ENCODE measurements at places on chromosomes 16 and 17. TPM values are rescaled to one million over a fixed set of nuclear protein-coding genes. Genes with fewer than 3 reads are reported as not detected.

GRCh38 chr17:3983606-3984484 lies 19.6 kb upstream of the ATP2A3 start:
- DNase-seq: peak; percentile 39
- H3K4me1 ChIP-seq: no peaks in the 10 kb centered on the region
- H3K36me3 ChIP-seq: no peaks in the 10 kb centered on the region
- no peak overlapping the region for H3K27ac ChIP-seq
- H3K4me3 ChIP-seq: no peak overlapping the region
- H3K27me3 ChIP-seq: no peaks in the 10 kb centered on the region

GRCh38 chr17:39738568-39738901 lies 797 bp downstream of the GRB7 start:
- no peaks in the 10 kb centered on the region for H3K27me3 ChIP-seq
- no peaks in the 10 kb centered on the region for H3K4me1 ChIP-seq
- H3K36me3 ChIP-seq: no peaks in the 10 kb centered on the region
- H3K4me3 ChIP-seq: no peak overlapping the region
- DNase-seq: no peak
- no peak overlapping the region for H3K27ac ChIP-seq

DNA sequence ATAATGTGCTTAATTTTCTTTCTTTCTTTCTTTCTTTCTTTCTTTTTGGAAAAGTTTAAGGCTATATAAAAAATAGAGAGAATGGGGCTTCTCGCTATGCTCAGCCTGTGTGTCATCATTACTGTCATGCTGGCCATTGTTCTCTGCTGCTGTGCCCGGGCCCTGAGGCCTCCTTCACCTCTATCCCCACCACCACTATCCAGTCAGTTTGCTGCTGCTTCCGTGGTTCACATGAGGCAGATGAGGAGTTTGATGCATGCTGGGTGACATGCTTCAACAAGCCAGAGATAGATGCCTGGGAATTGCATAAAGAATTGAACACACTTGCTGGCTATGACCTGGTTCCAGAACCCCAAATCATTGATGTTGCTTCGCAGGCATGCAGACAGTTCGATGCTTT lies 36.3 kb downstream of the PITPNC1 start:
- no peak for DNase-seq
- H3K27me3 ChIP-seq: no peaks in the 10 kb centered on the region
- no peak overlapping the region for H3K4me3 ChIP-seq
- H3K36me3 ChIP-seq: no peaks in the 10 kb centered on the region
- H3K27ac ChIP-seq: no peak overlapping the region
- H3K4me1 ChIP-seq: no peaks in the 10 kb centered on the region

DNA sequence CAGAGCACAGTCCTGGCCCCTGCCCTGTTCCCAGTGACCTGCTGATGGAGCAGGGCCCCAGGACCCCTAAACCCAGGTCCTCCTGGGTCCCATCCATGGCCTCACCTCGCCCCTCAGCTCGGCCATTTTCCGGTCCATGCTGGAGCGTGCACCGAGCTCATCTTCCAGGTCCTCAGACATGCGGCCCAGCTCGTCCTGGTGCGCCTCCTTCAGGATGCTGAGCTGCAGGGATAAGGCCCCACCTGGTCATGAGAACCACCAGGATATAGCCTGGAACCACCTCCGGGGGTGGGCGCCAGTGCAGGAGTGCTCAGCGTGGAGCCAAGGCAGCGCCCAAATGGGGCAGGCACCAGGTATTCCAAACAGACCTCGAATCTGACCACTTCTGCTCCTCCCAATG lies 17.9 kb downstream of the CCDC102A start:
- no peak overlapping the region for H3K4me3 ChIP-seq
- H3K27ac ChIP-seq: no peak overlapping the region
- H3K27me3 ChIP-seq: no peaks in the 10 kb centered on the region
- no peak for DNase-seq

- no peak overlapping the region for H3K4me3 ChIP-seq
- H3K36me3 ChIP-seq: no peaks in the 10 kb centered on the region
Observed at GRCh38 chr17:57507828-57508227, 237.3 kb downstream of the CCDC182 start.

DNA sequence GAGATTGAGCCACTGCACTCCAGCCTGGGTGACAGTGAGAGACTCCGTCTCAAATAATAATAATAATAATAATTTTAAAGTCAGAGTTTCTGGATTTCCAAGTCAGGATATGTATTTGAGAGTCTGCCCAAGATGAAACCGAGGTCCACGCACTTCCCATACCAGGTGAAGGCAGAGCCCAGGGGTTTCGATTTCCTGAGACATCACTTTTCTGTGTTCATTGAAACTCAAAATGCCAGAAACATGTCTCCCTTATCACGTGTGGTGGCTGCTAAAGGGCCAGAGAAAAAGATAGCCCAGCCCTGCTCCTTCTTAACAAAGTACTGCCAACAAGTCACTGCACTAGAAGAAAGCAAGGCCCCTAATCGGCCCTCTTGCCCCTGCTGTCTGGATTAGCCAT lies 9.8 kb upstream of the RNF157 start:
- H3K36me3 ChIP-seq: no peaks in the 10 kb centered on the region
- no peaks in the 10 kb centered on the region for H3K4me1 ChIP-seq
- DNase-seq: no peak
- H3K27ac ChIP-seq: no peak overlapping the region

Gene SRCIN1
- total RNA-seq: 0.99 TPM

Gene ACSM5
- total RNA-seq: 5.8 TPM

Gene IGSF6
- total RNA-seq: 7.2 TPM

DNA sequence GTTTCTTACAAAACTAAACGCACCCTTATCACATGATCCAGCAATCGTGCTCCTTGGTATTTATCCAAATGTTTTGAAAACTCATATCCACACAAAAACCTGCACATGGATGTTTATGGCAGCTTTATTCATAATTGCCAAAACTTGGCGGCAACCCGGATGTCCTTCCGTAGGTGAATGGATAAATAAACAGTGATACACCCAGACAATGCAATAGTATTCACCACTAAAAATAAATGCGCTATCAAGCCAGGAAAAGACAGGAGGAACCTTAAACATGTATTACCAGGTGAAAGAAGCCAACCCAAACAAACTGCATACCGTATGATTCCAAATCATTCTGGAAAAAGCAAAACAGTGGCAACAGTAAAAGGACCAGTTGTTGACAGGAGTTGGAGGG lies 10.0 kb downstream of the SPATA32 start:
- H3K27ac ChIP-seq: no peak overlapping the region
- no peak for DNase-seq
- H3K4me1 ChIP-seq: no peaks in the 10 kb centered on the region
- H3K36me3 ChIP-seq: no peaks in the 10 kb centered on the region
- no peak overlapping the region for H3K4me3 ChIP-seq
- no peaks in the 10 kb centered on the region for H3K27me3 ChIP-seq

Gene KCNH4
- 0.15 TPM for total RNA-seq

- no peak overlapping the region for H3K4me3 ChIP-seq
- DNase-seq: peak; percentile 86
- no peak overlapping the region for H3K27ac ChIP-seq
- H3K4me1 ChIP-seq: no peaks in the 10 kb centered on the region
- no peaks in the 10 kb centered on the region for H3K27me3 ChIP-seq
- no peaks in the 10 kb centered on the region for H3K36me3 ChIP-seq
Observed at GRCh38 chr16:57807968-57808528, 5.8 kb upstream of the KIFC3 start.

Gene CA7
- not detected for total RNA-seq

DNA sequence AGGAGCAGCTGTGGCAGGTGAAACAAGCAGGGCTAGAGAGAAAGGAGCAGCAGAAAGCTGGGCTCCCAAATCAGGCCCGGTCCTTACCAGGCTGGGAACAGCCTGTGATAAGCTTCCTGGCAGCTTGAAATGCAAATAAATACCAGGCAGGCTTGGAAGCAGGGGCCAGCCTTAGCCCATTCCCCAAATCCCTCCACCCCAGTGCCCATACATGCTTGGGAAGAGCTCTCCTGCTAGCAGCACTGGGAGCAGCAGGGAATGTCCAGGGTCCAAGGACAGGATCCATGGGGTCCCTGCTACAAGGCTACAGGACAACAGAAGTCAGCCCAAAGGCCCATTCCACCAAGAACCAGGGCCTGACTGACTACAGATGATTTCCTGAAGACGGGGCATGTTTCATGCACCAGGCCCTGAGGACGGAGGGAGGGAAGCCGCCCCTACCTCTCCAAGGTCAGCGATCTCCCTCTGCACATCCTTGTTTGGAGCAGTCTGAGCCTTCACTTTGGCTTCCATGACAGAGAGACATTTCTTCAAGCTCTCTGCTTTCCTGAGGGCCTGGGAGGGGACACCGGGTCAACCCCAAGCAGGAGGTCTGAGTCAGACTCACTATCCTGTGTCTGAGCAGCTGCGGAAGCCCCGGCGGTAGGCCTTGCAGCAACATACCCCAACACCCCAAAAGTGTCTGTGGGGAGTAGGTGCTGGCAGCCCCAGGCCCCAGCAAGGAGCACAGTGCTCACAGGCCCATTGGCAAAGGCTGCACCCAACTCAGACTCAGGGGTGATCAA lies 2.6 kb upstream of the EXOSC6 start:
- no peaks in the 10 kb centered on the region for H3K27me3 ChIP-seq
- H3K27ac ChIP-seq: no peak overlapping the region
- no peak for DNase-seq
- no peak overlapping the region for H3K4me3 ChIP-seq

- no peaks in the 10 kb centered on the region for H3K4me1 ChIP-seq
- no peak overlapping the region for H3K27ac ChIP-seq
- no peak for DNase-seq
- H3K4me3 ChIP-seq: no peak overlapping the region
- H3K36me3 ChIP-seq: no peaks in the 10 kb centered on the region
Observed at GRCh38 chr17:13293421-13293820, 275.6 kb upstream of the ELAC2 start.

DNA sequence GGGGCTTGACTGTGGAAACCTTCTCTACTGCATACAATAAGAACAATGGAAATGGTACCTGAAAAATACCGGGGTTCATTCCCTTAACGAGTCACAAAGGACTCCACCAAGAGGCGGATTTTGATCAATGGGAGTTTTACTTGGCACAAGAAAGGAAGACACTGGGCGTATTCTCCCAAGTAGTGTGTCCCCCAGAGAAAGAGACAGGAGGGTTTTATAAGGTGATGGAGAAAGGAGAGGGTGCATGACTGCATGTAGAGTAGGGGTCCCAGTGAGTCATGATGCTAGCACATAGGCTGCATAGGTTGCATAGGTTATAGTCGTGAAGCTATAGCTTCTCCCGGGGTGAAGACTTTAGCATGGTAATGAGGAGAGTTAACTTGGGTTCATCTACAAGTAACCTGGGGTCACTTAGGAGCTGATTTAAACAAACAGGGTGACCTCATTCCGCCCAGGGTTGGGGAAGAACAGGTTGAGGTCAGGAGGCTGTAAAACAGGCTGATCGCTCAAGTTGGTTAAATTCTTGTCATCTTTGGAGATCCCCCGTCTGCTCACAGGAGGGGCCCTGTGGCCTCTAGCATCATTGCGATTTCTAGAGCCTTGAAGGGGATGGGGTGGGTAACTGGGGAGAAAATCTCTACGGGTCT lies 1.5 kb downstream of the MPV17L start:
- H3K36me3 ChIP-seq: no peaks in the 10 kb centered on the region
- no peak overlapping the region for H3K27ac ChIP-seq
- H3K4me1 ChIP-seq: no peaks in the 10 kb centered on the region
- H3K4me3 ChIP-seq: no peak overlapping the region

DNA sequence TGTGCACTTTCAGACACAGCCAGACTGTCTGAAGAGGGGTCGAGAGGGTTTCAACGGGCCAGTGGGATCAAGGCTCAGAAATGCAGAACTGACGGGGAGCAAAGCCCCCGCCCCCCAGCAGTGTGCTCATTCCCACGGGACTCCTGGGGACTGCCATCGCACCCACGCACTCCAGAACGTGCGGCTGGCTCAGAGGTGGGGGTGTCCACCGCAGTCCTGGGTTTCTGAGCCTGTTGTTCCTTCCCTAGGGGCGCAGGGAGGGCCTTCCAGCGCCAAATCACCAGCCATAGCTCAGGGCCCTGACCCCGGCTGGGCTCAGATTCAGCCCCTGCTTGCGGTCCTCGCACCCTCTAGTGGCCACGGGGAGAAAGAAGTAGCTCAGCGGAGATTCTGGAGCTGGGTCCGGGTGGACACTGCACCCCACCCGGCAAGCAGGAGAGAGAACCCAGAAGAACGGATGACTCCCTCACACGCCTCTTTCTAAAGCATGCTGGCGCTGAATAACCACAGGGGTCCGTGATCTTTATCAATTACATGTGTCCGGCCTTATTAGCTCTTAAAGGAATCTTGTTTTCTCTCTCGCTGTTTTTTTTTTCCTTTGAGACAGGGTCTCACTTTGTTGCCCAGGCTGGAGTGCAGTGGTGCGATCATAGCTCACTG lies 45.0 kb upstream of the USP7 start:
- no peaks in the 10 kb centered on the region for H3K36me3 ChIP-seq
- no peaks in the 10 kb centered on the region for H3K27me3 ChIP-seq
- no peak overlapping the region for H3K27ac ChIP-seq
- DNase-seq: peak; percentile 90
- no peak overlapping the region for H3K4me3 ChIP-seq
- no peaks in the 10 kb centered on the region for H3K4me1 ChIP-seq

Gene MAFG
- 38.6 TPM for total RNA-seq

Gene ATAD5
- total RNA-seq: 1.6 TPM

- no peaks in the 10 kb centered on the region for H3K36me3 ChIP-seq
- no peak overlapping the region for H3K27ac ChIP-seq
- H3K27me3 ChIP-seq: no peaks in the 10 kb centered on the region
- DNase-seq: no peak
- H3K4me3 ChIP-seq: no peak overlapping the region
Observed at GRCh38 chr17:60330731-60331130, 61.2 kb downstream of the USP32 start.

GRCh38 chr16:11593581-11593980 lies 6.9 kb upstream of the LITAF start:
- no peaks in the 10 kb centered on the region for H3K27me3 ChIP-seq
- H3K27ac ChIP-seq: no peak overlapping the region
- no peaks in the 10 kb centered on the region for H3K36me3 ChIP-seq
- no peaks in the 10 kb centered on the region for H3K4me1 ChIP-seq

Gene ALDOA
- total RNA-seq: 861 TPM

GRCh38 chr17:55693254-55694216 lies 29.1 kb downstream of the TMEM100 start:
- no peak overlapping the region for H3K27ac ChIP-seq
- DNase-seq: peak; percentile 53
- no peak overlapping the region for H3K4me3 ChIP-seq
- H3K4me1 ChIP-seq: no peaks in the 10 kb centered on the region
- no peaks in the 10 kb centered on the region for H3K27me3 ChIP-seq

Gene USP6
- total RNA-seq: 0.36 TPM

Gene CRAMP1
- 17.3 TPM for total RNA-seq

Gene ACSM2B
- total RNA-seq: not detected

Gene KIF22
- 7.4 TPM for total RNA-seq

- DNase-seq: no peak
- H3K4me3 ChIP-seq: no peak overlapping the region
- no peaks in the 10 kb centered on the region for H3K27me3 ChIP-seq
- no peak overlapping the region for H3K27ac ChIP-seq
Observed at GRCh38 chr17:6061290-6061689, 8.9 kb upstream of the WSCD1 start.

- H3K4me3 ChIP-seq: no peak overlapping the region
- H3K36me3 ChIP-seq: no peaks in the 10 kb centered on the region
- no peak overlapping the region for H3K27ac ChIP-seq
Observed at GRCh38 chr17:71516149-71516548, 604.7 kb upstream of the SOX9 start.

Gene DYNC1LI2
- total RNA-seq: 166 TPM
